Chondrocyte (in vitro differentiated cells): ENCODE measurements at places on chromosomes 2 and 18. TPM values are rescaled to one million over a fixed set of nuclear protein-coding genes. Genes with fewer than 3 reads are reported as not detected.

The ST8SIA5 gene
- 0.25 to 1.1 TPM (median 0.36 TPM) in 3 replicates for total RNA-seq

The MYO1B gene
- total RNA-seq: 64.7 to 116 TPM (median 114 TPM) in 3 replicates

The MAP3K19 gene
- not detected in 3 replicates for total RNA-seq

The HK2 gene
- 18.5 to 32.6 TPM (median 31.4 TPM) in 3 replicates for total RNA-seq

The PAX3 gene
- 1.4 to 4.7 TPM (median 4.1 TPM) in 3 replicates for total RNA-seq

DNA sequence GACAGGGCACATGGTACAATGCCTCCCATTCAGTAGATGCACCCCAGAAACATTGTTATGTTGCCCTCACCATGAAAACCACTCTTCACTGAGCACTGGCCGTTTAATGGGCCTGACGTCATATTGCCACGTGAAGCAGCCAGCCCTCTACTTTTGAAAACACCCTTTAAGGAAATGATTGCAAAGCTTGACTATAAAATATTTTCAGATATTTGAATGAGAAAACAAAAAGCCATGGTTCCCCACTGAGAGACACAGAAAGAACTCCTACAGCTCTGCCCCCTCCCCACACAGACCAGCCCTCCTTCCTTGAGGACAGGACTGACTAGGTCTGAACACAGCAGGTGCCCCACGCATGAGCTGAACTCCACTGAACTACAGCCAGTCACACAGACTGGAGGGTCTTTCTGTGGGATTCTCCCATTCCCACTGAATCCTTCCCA, 349.1 kb downstream of the ANAPC1 start:
- no peak for DNase-seq

GRCh38 chr2:98269274-98269673, 77.0 kb upstream of the CNGA3 start:
- no peak for DNase-seq

DNA sequence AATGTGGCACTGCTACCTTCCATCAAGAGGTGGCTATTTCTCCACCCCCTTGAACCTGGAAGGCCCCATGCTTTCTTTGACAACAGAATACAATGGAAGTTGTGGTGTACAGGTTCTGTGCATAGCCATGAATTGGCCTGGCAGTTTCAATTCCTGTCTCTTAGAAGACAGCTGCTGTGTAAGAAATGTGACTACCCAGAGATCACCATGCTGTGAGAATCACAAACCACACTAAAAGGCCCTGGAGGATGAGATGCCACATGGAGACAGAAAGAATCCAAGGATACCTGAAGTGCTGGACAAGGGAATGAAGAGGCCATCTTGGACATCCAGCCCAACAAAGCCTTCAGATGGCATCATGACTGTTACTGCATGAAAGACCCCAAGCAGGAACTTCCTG, 47.7 kb upstream of the EHBP1 start:
- DNase-seq: no peak
